ENCODE measurements at places on chromosomes 5 and 9.

DNA sequence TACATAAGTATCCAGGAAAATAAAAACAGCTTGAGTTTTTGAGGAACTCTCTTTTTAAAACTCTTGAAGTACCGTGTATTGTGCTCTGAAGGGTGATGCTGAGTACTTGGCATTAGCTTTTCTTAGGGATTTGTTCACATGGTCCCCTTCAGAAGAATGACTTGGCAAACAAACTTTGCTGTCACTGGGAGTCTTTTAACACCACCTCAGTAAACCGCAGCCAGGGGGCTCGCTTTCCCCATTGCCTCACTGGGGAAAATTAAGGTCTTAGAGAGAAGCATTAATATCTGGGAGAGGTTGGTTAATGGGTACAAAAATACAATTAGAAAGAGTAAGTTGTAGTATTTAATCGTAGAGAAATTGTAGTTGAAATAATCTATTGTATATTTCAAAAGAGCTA lies 105.9 kb upstream of the DAP start:
- DNase-seq, result no peak

GRCh38 chr9:2336055-2336454 lies 285.5 kb upstream of the VLDLR start:
- peak; percentile 26 for DNase-seq

DNA sequence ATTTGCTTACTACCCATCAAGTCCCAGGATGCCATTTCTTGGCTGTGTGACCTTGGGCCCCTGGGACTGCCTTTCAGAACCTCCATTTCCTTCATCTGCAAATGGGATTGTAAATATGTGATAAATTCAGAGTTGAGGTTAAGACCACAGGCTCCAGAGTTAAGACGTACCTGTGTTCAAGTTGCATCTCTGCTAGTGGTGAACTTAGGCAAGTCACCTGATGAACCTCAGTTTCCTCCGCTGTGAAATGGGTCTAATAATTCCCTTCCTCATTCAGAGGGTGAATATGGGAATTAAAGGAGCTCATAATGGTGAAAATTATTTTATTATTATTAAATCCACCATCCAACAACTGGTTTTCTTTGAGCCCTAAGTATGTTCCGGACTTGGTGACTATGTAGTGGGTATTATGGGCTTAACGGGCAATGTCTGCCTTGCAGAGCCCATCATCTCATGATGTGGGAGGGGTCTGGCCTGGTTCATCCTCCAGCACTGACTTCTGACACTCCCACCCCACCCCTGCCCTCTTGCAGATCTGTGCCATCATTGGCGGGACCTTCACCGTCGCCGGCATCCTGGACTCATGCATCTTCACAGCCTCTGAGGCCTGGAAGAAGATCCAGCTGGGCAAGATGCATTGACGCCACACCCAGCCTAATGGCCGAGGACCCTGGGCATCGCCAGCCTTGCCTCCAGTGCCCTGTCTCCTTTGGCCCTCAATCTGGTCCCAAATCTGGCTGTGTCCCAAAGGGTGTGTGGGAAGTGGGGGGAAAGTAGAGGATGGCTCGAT lies 8.9 kb upstream of the RPL26L1 start:
- no peak for DNase-seq

DNA sequence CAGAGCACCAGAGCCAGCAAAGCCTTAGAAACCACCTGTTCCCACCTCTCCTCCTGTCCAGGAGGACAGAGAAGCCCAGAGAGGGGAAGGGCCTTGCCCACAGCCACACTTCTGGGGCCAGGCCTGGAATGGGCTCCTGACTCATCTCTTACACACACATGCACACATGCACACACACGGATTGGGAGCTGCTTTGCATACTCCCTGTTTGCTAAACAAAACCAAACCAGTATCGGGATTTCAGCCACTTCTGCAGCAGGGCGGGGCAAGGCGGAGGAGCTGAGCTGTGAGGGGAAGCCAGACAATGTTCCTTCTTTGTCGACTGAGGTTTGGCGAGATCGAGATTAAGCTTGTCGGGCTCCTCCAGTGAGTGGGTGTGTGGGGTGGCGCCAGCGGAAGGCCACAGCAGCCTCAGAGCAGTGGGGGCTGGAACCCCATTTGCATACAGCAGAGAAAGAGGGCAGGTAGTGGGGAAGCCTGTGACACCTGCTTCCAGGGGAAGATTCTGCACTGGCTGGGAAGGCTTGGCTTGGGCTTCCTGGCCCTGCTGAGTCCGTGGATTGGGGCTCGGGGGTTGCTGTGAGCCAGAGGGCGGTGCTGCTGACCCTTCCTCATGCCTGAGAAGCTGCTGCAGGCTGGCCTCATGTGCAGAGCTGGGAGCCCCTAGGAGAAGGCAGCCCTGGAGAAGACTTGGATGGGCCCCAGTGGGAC lies 16.1 kb downstream of the GFI1B start:
- peak; percentile 15 for DNase-seq

DNA sequence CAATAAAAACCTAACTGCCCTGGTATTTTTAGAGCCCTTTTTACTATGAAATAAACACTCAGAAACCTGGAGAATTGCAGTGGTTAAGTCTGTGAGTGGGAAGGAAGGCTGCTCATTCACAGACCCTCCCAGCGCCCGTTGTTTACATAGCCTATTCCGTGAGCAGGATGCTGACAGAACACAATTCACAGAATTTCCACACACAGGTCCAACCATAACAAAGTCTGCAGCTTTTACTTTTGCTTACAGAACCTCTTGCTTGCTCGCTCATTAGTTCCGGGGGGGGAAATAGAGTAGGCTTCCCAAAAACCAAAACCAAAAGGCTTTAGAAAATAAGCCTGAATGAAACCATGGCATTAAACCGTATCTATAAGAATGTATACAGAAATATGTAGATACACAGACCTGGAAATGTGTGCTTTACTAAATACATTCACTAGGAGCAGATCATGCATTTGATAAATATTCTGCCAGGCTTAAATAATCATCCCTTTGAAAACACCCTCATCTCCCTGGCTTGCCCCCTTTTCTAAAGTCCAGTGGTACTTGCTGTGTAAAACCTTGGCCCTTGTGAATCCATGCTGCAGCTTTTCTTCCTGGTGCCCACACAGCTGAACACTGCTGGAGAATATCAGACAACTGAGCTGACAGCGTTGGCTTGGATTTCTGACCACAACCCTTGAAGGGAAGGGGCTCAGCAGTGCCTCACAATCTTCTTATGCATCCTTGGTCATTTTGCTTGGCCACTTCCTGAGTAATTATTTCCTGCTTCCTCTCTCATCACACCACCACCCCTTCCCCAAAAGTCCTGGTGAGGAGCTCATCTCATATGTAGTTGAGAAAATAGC lies 128.0 kb downstream of the FANCC start:
- DNase-seq, result peak; percentile 85

- peak; percentile 12 for DNase-seq
Observed at GRCh38 chr5:109028608-109029299, 281.1 kb downstream of the FER start.

- DNase-seq, result no peak
Observed at GRCh38 chr5:77295863-77296378, 85.4 kb downstream of the PDE8B start.

DNA sequence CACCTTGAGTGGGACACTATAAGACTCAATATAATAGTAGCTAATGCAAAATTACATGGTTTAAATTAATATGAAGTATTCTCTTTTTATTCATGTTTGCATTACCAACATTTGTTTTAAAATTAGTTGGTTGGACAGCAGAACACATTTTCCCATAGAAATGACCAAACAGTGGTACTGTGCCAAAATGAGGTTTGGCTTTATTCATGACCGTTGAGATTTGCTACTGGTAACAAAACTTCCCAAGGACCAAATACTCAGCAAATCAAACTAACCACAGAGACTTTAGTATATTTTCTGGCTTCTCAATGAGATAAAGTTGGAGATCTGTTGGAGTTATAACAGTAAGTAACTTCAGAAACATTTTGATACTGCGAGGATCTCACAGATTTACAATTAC lies 637.8 kb upstream of the MEF2C start:
- no peak for DNase-seq

DNA sequence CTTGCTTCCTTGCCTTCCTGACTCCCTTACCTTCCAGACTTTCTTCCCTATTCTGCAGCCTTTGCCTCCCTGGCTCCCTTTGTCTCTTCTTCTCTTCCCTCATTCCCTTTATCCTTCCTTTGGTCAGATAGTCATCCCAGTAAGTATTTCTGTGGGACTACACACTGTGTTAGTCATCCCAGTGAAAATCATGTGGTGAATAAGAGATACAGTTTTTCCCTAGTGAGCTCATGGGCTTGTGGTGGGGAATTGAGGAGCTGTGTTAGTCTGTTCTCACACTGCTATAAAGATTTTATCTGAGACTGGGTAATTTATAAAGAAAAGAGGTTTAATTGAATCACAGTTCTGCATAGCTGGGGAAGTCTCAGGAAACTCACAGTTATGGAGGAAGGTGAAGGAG lies 109.8 kb upstream of the EDIL3 start:
- peak; percentile 89 for DNase-seq

Data from brain microvascular endothelial cell (primary cell).